Right atrium auricular region (tissue), 2 donors: ENCODE measurements at places on chromosomes 3 and 15. TPM values are rescaled to one million over a fixed set of nuclear protein-coding genes. Genes with fewer than 3 reads are reported as not detected.

Gene GOLGA6L7
- total RNA-seq, result not detected

Gene WNT5A
- total RNA-seq, result 8.0 TPM

- DNase-seq, result no peak
Observed at GRCh38 chr15:92625251-92625980, 30.2 kb downstream of the FAM174B start.

GRCh38 chr15:70060993-70061305 lies 36.8 kb downstream of the TLE3 start:
- DNase-seq, result no peak

DNA sequence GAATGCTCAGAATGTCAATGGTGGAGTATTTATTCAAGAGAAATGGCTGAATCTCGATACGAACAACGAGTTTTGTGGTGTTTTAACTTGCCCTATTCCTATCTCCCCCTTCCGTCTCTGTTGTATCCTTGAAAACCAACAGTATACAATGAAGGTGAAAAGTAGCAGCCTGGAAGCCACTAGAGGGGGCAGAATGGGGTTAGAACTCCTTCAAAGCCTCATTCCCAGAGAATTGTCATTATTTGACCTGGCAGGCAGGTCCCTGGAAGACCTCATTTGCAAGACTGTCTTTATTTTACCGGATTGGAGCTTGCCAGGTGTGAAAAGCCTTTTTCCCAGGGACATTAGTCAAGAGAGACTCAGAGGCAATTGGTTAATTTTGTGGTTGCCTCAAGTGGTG lies 139.4 kb downstream of the LRRC28 start:
- no peak for DNase-seq
